Activated B cell treated with CpG ODN at 0.5 μM for 24 hours (primary cell): ENCODE measurements at places on chromosomes 1 and 21. TPM values are rescaled to one million over a fixed set of nuclear protein-coding genes. Genes with fewer than 3 reads are reported as not detected.

GORAB gene
- 20.0 and 20.2 TPM in 2 replicates for total RNA-seq

DNA sequence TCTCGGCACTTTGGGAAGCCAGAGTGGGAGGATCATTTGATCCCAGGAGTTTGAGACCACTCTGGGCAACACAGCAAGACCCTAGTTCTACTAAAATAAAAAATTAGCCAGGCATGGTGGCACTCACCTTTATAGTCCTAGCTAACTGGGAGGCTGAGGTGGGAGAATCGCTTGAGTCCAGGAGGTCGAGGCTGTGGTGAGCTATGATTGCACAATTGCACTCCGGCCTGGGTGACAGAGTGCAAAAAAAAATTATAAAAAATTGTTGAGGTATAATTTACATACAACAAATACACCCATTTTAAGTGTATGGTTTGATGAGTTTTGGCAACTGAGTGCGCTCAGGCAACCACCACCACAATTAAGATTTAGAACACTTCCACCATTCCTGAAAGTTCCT lies 108.5 kb upstream of the GADD45A start:
- no peaks in the 10 kb centered on the region for H3K36me3 ChIP-seq
- H3K4me1 ChIP-seq = no peaks in the 10 kb centered on the region
- no peak overlapping the region for H3K27ac ChIP-seq
- H3K4me3 ChIP-seq = no peak overlapping the region
- DNase-seq = no peak
- no peaks in the 10 kb centered on the region for H3K27me3 ChIP-seq

- peaks cover 20% of the 10 kb centered on the region for H3K4me1 ChIP-seq
- DNase-seq = no peak
- peaks cover 28% of the 10 kb centered on the region for H3K27me3 ChIP-seq
- no peak overlapping the region for H3K27ac ChIP-seq
- no peak overlapping the region for H3K4me3 ChIP-seq
Measured at GRCh38 chr1:20282533-20282932, 8.1 kb upstream of the VWA5B1 start.

DNA sequence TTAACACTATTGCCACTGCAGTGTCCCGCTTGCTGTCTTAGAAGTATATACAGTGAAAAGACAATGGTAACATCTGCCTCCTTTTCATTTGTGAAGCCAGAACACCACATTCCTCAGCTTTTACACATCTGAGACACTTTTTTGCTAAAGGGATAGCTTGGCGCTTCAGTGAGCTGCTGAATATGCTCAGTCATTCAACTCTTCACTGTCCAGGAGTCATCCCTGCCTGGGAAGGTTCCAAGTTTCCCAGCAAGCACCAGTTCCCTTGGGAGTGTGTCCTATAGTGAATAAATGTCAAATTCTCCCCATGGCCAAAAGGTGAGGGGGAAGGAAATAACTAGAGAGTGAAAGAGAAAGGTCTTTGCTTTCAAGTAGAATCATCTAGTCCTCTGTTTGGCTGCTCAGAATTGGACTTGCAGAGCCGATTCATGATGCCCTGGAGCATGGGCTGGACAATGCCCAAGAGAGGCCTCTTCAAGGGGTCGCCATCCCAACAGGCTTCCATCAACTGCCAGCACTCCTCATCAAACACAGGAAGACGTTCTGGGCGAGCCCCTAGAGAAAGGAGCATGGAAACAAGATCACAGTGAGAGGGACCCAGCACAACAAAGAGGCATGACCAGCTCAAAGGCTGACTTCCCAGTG lies 25.5 kb upstream of the RBBP5 start:
- no peak overlapping the region for H3K27ac ChIP-seq
- H3K27me3 ChIP-seq = no peaks in the 10 kb centered on the region
- H3K36me3 ChIP-seq = peaks cover 42% of the 10 kb centered on the region
- no peak overlapping the region for H3K4me3 ChIP-seq

GRCh38 chr1:30914587-30914922 lies 6.0 kb upstream of the SDC3 start:
- H3K4me1 ChIP-seq = peaks cover 11% of the 10 kb centered on the region
- H3K27me3 ChIP-seq = peaks cover 21% of the 10 kb centered on the region
- H3K27ac ChIP-seq = no peak overlapping the region

DNA sequence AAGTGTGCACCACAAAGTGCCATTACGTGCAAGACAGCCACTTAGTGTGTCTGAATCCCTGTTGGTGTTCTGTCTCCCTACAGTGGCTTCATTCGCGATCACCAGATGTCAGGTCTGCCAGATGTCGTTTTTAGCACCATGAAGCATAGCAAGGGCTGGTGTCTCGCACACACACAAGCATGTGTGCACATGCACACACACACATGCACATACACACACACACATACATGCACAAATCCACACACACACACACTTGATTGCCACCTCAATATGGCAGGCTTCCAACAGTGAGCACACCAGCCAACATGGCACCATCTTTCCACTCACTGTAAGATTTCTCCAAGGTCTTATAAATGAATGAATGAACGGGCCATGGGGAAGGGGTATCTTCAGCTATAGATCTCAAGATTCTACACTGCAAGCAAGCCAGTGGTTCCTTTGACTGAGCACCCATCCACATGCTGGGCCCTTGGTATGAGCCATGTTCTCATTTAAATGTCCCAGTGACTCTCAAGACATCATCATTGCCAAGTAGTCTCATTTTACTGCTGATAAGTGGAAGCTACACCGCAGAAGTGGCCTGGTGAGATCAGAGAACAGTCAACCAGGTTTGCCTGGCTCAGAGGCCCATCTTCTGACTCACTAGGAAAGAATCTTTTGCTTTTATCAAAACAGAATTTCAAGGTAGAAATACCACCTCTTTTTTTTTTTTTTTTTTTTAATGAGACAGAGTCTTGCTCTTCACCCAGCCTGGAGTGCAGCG lies 84.9 kb downstream of the SIM2 start:
- H3K27ac ChIP-seq = no peak overlapping the region
- DNase-seq = no peak
- no peaks in the 10 kb centered on the region for H3K36me3 ChIP-seq
